Stimulated activated CD4-positive, alpha-beta T cell treated with anti-CD3 and anti-CD28 coated beads, Interleukin-12 subunit alpha, Interleukin-12 subunit beta, amount 100 ng/mL, for 24 hours (primary cell): ENCODE measurements at places on chromosomes 13 and 19.

DNA sequence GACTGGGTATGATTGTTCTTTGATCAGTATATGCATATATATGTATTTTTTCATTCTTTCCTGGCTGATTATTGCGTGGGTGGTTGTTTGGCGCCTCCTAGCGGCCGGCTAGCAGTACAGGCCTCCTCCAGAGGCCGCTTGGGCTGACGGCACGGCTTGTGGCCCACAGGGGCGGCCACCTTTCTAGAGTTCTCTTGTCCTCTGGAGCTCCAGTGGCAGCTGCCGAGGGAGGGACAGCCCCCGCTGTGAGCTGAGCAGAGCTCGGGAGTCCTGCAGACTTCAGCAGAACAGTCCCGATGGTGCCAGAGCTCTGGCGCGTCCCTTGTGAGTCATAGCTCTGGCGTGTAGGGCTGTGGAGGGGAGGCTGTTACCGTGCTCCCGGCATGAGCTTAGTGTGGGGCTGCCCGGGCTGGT, 22.5 kb upstream of the ZNF429 start:
- DNase-seq: peak; percentile 44

GRCh38 chr13:87671753-87672605, 808 bp downstream of the SLITRK5 start:
- no peak for DNase-seq

- no peak for DNase-seq
Measured at GRCh38 chr19:30374539-30374864, 2.3 kb downstream of the ZNF536 start.

GRCh38 chr13:112248862-112249592, 127.1 kb upstream of the SPACA7 start:
- no peak for DNase-seq

GRCh38 chr19:870963-871401, 11.5 kb downstream of the CFD start:
- no peak for DNase-seq

GRCh38 chr19:36182612-36183244, 30.5 kb upstream of the COX7A1 start:
- no peak for DNase-seq

DNA sequence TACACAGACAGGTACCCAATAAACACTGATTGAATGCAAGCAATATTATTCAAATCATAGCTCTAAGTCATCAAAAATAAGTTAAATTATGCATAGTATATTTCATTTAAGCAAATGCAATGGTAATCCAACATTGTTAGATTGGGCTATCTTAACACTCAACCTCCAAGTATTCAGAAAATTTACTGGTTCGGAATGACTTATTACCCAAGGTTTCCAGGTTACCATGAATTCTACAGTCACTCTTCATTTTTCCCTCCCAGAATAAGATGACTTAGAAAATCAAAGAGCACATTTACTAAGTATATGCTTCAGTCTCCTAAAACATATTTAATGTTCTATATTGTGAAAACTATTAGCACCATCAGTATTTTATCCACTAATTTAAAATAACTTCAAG, 6.0 kb downstream of the UBL3 start:
- no peak for DNase-seq

DNA sequence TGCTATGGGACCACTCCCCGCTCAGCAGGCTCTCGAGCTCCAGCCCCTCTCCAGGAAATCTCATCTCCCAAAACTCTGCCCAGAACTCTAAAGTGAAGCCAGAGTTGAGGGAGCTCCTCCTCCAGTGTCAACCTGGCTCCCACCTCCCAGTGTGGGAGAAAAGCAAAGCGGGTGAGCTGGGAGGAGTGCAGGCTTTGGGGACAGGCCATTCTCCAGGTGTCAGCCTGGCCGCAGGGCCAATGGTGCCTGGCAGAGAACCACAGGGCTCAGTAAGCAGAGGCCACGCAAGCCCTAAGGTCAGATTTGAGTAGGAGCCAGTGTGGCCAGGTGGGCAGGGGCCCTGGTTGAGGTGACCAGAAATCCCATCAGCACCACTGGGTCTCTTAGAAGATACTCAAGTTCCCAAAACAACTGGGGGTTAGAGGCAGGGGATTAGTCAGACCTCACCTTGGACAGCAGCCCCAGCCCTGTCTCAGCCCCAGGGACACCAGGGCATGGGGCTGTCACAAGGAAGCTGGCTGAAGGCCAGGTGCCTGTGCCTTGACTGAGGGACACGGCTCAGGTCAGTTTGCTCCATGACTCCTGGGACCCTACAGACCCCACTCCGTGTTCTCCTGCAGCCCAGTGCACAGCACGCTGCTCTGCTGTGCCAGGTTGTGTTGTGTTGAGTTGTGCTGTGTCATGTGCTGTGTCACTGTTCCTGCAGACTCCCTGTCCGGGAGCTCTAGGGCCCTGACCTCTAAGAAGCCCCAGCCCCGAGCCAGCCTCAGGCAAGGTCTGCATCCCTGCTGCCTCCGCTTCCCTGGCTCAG, 2.8 kb upstream of the ZNF181 start:
- no peak for DNase-seq

DNA sequence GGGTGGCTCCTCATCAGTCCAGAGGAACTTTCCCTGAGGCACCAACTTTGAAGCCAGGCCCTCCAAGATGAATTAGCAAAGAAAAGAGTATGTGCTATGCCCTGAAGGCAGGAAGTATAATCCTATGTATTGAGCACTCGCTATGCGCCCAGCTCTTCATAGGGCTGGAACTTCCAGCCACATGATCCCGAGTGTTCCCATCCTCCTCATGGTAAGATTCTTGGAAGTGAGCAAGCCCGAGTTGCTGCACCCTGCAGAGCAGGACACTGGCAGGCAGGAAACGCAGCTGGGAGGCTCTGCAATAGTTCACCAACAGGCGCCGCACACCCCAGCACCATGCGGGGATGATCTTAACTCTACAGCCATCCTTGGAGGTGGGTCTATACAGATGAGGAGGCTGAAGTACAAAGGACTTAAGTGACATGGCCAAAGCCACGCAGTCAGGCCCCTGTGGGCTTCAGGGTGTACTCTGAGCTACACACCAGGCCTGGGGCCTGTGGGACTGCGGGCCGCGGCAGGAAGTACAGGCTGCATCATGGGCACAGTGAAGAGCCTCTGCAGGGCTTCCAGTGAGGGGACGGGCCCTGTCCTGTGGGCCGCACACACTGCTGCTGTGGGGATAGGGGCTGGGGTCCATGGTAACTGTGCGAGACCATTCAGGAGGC, 25.1 kb downstream of the C19orf47 start:
- no peak for DNase-seq

GRCh38 chr13:106284358-106284757, 251.1 kb downstream of the EFNB2 start:
- DNase-seq: no peak

DNA sequence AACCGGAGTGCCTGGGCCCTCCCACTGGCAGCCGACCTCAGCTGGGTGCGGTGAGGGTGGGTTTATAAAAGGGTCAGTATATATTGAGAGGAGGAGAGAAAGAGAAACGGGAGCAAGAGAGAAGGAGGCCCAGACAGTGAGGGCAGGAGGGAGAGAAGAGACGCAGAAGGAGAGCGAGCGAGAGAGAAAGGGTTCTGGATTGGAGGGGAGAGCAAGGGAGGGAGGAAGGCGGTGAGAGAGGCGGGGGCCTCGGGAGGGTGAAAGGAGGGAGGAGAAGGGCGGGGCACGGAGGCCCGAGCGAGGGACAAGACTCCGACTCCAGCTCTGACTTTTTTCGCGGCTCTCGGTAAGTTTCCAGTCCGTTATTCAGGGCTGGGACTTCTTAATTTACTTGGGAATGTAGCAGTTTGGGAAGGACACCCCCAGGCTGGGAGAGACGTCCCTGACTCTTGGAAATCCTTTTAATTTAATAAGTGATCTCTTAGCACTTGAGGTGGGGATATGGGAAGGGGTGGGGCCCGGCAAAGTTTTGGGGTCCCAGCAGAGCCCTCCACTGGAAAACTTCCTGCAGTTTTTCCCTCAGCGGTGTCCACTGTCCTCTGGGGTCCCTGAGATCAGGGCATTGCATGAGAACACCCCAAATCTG, at the start of gene EMP3:
Gene EMP3, plus strand, starts transcription at position 288 of the 646 bp plus-strand sequence. CDS start 1,293 bp downstream, outside the sequence.
- peak; percentile 61 for DNase-seq

- DNase-seq: no peak
Measured at GRCh38 chr13:49026851-49027250, 51.1 kb downstream of the FNDC3A start.

GRCh38 chr19:51660975-51661600, 14.5 kb upstream of the SIGLEC14 start:
- DNase-seq: peak; percentile 69

DNA sequence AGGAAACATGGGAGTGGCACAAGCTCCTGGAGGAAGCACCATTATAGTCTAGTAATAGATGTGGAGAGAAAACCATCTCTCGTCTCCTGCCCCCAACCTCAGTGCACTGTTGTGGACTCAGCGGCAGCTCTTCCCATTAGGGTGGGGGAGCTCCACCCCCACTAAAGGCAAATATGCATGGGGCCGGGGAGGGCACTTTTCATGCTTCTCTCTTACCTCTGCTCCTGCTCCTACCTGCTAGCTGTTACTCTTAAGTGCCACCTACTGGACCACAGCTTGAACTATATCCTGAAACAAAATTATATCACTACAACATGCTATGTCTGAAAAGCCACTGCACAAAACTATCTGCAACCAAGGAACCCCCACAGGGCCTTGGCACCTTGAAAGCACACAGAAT, 112.6 kb upstream of the DACH1 start:
- DNase-seq: no peak

GRCh38 chr19:51830274-51830673, 35.3 kb downstream of the FPR3 start:
- no peak for DNase-seq

GRCh38 chr13:50080203-50080910, 65.1 kb downstream of the KCNRG start:
- no peak for DNase-seq

- DNase-seq: no peak
Measured at GRCh38 chr13:59392328-59392727, 771.4 kb downstream of the DIAPH3 start.

GRCh38 chr13:109684084-109684823, 102.1 kb downstream of the IRS2 start:
- DNase-seq: no peak

GRCh38 chr13:35332134-35332533, 144.4 kb downstream of the MAB21L1 start:
- DNase-seq: no peak

- no peak for DNase-seq
Measured at GRCh38 chr19:42028304-42029216, 34.5 kb upstream of the ATP1A3 start.

GRCh38 chr13:41418027-41418426, 39.3 kb upstream of the RGCC start:
- DNase-seq: no peak

DNA sequence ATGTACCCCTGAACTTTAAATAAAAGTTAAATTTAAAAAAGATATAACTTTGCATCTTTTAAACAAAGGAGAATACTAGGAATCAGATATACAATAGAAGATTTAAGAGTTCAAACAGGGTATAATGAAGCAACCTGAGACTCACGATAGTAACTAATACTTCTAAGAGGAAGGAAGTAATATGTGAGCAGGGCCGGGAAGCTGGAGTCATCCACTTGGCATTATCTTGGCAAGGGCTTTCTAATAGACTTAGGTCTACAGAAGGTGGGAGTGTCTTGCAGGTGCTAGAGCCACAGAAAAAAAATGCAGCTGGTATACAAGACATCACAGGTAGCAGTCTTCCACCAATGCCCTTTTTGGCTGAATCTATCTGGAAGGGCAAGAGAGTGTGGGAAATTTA, 231.9 kb downstream of the KCTD12 start:
- DNase-seq: no peak

DNA sequence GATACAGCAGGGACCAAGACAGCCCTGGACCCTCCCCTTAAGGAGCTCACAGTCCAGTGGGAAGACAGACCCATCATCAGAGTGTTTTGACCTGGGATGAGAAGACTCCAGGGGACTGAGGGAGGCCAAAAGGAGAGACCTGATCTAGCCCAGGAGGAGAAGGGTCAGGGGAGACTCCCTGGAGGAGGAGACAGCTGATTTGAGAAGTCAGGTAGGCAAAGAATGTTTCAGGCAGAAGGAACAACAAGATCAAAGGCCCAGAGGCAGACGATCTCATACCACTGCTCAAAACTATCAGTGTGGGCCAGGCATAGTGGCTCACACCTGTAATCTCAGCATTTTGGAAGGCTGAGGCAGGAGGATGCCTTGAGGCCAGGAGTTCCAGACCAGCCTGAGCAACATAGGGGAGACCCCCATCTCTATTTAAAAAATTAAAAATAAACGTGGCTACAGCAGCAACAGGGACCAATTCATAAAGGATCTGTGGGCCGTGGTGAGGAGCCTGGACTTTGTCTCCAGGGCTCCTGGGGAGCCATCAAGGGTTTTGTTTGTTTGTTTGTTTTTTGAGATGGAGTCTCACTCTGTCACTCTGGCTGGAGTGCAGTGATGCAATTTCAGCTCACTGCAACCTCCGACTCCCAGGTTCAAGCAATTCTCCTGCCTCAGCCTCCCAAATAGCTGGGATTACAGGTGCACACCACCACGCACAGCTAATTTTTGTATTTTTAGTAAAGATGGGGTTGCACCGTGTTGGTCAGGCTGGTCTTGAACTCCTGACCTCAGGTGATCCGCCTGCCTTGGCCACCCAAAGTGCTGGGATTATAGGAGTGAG, 2.2 kb upstream of the COX6B1 start:
- DNase-seq: no peak

GRCh38 chr13:80196756-80197155, 144.2 kb downstream of the SPRY2 start:
- DNase-seq: no peak

- DNase-seq: no peak
Measured at GRCh38 chr19:17457616-17458015, 3.1 kb downstream of the NXNL1 start.

DNA sequence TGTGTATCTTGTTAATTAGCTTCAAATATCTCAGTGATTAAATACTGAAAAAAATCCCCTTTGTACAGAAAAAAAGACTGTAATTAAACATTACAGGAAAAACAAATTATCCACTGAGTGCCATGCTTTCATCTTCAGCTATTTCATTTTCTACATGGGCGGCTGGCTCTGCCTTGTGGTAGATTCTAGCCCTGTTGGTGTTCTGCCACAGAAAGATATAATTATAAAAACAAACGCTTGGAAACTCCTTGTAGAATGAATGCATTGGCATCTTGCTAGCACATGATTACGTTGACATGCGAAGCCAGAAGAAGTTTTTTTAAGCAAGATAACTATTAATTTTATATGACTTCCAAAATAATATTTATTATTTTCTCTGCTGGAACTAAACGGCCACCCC, 496.8 kb downstream of the MYO16 start:
- DNase-seq: no peak

DNA sequence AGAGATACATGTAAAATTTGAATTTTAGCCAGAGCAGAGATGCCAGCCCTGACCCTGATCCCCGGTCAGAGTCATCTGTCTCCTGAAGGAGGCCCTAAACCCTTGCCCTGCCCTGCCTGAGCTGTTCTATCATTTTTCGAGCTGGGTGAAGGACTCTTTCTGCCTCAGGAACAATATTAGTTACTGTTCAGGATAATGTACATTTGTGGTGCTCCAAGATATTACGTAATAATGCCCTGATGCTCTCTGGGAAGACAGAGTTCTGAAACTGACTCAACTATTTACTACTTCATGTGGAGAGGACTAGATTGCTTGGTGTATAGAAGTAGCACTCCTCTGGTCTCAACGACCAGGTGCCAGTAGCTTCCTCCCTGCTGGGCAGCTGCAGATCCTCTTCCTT, 37.9 kb upstream of the UBL3 start:
- no peak for DNase-seq

- no peak for DNase-seq
Measured at GRCh38 chr19:12247644-12248222, 47.0 kb downstream of the ZNF44 start.
